ENCODE measurements at places on chromosomes 5 and 9.

GRCh38 chr9:108636013-108636412 lies 219.8 kb downstream of the ACTL7B start:
- DNase-seq, result no peak

- DNase-seq, result no peak
Measured at GRCh38 chr5:137442660-137443059, 56.5 kb downstream of the SPOCK1 start.

DNA sequence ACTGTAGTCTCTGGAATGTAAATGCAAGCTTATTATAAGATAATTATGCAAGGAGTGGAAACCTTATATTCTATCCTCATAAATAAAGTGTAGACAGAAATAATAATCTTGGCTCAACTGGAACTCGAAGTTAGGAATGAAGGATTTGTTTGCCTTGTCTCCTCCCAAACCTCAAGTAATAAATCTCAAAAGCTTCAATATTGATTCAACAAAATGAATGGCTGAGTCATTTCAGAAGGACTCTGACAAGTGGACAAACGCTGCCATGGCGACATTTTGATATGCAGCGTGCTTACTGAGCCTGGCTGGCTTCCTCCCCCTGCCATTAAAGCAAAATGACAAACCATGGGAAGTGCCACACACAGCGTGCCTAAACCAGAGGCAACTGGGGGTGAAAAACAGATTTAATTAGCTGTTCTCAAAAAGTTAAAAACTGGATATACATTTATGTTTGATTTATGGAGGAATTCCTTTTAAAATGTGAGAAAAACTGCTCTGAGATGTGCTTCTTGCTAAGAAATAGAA lies 10.5 kb upstream of the ADGRV1 start:
- DNase-seq, result no peak

DNA sequence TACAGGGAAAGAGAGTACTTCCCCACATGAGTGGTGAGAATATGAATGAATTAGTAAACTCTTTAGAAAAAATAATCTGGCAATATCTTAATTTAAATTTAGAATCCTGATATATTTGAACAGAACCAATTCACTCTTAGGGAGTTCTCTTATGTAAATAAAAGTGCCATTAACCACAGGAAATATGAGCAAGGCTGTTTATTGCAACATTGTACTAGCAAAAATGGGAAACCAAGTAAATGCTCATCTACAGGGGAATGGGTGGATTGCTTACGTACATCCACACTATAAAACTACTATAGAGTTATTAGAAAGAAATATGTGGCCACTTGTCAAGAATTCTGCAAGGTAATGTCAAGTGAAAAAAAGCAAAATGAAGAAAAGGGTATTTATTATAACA lies 274.5 kb downstream of the TLE1 start:
- no peak for DNase-seq

- no peak for DNase-seq
Measured at GRCh38 chr9:26077860-26078259, 399.6 kb upstream of the TUSC1 start.

GRCh38 chr9:119005162-119005561 lies 364.1 kb downstream of the BRINP1 start:
- DNase-seq, result no peak

- no peak for DNase-seq
Measured at GRCh38 chr9:33858423-33858822, 41.5 kb downstream of the UBE2R2 start.

GRCh38 chr9:79583952-79584654 lies 12.3 kb downstream of the TLE4 start:
- peak; percentile 93 for DNase-seq

- DNase-seq, result no peak
Measured at GRCh38 chr9:35835216-35835632, 6.2 kb downstream of the TMEM8B start.

- no peak for DNase-seq
Measured at GRCh38 chr5:32711681-32712480, 760 bp downstream of the NPR3 start.

Measured in AML-193 (cell line).